ENCODE measurements at places on chromosomes 2 and 18.

GRCh38 chr2:101733257-101733993 lies 35.9 kb downstream of the MAP4K4 start:
- no peak for DNase-seq

DNA sequence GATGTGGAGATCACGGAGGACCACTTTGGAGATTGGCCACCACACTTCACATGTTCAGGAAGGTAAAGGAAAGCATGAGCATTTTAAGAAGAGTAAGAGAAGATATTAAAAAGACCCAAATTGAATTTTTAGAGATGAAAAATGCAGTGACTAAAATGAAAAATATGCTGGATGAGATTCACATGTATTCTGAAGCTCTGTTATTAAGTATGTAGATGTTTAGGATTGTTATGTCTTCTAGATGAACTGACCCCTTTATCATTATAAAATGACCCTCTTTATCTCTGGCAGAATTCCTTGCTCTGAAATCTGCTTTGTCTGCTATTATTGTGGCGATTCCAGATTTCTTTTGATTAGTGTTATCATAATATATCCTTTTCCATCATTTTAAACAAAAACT lies 36.0 kb upstream of the DYNC2LI1 start:
- no peak for DNase-seq

DNA sequence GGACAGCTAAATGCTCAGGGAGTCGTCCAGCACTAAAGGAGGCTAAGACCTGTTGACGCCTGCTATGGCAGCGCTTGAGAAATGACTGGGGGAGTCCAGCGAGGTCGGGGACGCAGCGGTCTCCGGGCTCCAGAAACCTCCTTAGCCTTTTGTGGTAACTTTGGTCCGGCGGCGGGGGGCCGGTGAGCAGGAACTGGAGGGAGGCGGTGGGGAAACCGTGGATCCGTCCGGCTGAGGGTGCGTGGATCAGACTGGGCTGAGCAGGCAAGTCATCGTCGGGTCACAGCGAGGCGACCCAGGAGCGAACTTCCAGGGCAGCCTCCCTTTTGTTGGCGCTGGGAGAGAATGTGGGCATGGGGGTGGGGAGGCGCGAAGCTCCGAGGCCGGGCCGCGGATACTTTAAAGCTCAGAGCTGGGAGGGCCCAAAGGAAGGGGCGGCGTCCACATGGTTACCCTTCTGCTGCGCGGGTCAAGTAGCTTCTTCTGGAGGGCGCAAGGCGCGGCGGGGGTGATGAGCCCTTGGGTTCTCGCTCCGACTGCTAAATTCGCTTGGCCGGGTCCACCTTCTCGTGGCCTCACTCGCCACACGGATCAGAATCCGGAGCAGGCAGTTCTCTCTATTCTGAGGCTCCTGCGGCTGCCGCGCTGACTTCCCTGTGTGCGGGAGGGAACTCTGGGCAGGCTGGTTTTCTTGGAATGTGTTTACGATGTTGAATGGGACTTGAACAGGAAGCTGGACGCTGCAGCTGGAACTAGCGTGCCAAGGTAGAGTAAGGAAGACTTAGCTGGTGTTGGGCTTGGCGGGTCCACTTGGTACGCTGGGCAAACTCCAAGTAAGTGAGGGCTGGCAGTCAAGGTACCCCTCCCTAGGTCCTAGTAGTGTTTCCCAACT lies 920 bp downstream of the GULP1 start:
- DNase-seq: peak; percentile 80

GRCh38 chr2:241863536-241863954 lies 4.9 kb upstream of the PDCD1 start:
- DNase-seq: no peak

GRCh38 chr18:58058720-58059119 lies 14.7 kb downstream of the NEDD4L start:
- DNase-seq: no peak

GRCh38 chr18:47981320-47981719 lies 50.9 kb upstream of the SMAD2 start:
- no peak for DNase-seq

GRCh38 chr2:232714969-232715368 lies 17.8 kb downstream of the GIGYF2 start:
- peak; percentile 24 for DNase-seq

Data from HFFc6 (cell line).